ENCODE measurements at places on chromosomes 5 and 9.

DNA sequence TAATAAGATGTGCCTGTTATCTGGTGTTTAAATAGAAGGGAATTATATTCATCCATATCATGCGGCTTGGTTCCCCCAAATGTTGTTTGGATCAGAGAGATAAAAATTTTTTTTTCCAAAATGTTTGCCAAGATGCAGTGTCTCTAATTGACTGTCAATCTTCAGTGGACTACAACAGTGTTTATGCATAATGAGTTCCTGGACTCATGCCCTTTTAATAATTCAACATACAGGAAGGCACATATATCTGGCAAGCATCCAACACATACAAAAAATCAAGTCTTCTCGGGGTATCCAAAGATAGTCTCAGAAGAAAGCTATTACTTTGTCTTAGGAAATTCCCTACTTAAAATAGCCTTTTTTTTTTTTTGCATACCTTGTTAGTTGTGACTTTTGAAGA lies 1534.7 kb downstream of the EFNA5 start:
- no peak for DNase-seq

- DNase-seq = no peak
Measured at GRCh38 chr5:75108931-75109596, 56.7 kb upstream of the GCNT4 start.

DNA sequence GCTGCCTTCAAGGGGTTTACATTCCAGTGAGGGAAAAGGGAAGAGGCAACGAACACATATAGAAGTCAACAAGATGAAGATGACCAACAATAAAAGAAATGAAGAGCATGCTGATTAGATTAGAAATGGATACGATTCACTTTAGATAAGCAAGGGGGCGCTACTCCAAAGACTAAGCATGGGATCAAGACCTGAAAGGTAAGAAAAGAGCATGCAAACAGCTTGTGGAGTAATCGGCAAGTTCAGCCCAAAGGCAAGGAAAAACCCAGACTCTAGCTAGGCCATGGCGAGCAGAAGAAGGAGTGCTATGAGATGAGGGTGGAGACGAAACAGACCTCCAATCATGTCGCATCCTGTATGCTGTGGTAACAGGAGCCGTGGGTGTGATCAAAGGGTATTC lies 124.4 kb downstream of the FANCC start:
- DNase-seq = peak; percentile 6

DNA sequence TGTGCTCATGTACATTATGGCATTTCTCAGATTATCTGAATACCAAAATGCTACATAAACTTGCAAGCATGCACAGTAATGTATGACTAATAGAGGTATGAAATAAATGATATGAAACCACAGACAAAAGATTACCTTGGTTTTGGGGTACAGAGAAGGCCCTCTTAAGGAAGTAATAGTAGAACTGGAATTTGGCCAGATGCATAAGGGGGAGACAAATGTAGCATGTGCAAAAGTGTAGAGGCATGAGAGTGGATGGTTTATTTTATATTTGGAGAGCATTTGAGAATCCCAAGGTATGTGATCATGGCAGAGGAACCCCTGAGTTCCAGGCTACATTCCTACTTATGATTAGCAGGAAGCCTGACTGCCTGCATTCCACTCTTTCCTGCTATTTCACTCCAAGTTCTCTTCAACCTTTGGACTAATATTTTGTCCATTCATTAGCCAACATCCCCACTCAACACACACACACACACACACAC lies 74.2 kb downstream of the MAMDC2 start:
- DNase-seq = peak; percentile 12

GRCh38 chr5:139908749-139909148 lies 113.1 kb downstream of the PSD2 start:
- no peak for DNase-seq

DNA sequence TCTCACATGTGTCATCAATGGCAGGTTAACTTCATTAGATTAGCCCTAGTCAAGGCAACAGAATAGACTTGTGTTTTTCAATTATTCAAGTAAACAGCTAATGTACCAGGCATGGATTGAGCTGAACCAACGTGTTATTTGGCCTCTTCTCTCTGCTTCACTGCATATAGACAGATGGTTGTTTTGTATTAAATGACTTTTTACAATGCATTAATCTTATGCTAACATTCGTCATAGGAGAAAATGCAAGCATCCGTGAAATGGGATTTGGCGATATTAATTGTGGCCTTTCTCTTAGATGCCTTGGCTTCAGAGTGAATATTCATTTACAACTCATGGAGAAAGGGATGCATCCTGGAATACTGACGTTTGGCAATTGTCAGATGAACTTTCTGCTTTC lies 208.0 kb downstream of the KCTD16 start:
- no peak for DNase-seq

GRCh38 chr5:117691081-117691870 lies 1116.7 kb upstream of the SEMA6A start:
- no peak for DNase-seq

DNA sequence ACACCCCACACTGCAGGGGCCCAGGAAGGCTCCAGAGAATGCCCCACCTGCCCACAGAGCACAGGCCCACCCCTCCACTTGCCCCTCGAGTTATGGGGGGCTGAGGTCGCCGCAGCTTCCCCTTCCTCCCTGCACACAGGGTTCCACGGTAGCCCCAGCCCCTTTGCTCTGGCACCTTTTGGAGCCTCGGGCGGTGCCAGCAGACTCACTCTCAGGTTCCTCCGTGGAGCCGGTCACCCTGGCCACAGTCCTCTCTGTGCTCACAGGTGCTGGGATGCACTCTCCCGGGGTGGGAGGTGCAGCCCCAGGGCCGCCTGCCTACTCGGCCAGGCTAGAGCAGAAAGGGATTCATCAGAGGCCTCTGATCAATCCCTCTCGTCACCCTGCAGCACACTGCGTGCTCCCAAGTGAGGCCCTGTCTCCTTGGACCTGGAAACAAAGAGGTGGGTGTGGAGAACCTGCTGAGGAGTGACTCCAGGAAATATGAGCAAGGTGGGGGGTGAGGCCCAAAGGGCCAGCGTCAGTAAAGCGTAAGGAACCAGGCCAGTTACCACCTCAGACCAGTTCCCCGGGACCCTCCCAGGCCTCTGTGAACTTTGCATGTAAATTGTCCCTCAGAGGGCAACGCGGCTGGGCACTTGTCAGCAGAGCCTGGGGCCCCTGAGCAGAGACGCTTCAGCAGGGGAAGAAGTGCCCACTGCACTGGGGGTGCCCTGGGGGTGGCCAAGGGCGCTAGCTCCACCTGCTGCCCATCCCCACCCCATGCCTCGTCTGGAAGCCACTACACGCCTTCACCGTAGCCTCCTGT lies 167.8 kb downstream of the OLFM1 start:
- no peak for DNase-seq

DNA sequence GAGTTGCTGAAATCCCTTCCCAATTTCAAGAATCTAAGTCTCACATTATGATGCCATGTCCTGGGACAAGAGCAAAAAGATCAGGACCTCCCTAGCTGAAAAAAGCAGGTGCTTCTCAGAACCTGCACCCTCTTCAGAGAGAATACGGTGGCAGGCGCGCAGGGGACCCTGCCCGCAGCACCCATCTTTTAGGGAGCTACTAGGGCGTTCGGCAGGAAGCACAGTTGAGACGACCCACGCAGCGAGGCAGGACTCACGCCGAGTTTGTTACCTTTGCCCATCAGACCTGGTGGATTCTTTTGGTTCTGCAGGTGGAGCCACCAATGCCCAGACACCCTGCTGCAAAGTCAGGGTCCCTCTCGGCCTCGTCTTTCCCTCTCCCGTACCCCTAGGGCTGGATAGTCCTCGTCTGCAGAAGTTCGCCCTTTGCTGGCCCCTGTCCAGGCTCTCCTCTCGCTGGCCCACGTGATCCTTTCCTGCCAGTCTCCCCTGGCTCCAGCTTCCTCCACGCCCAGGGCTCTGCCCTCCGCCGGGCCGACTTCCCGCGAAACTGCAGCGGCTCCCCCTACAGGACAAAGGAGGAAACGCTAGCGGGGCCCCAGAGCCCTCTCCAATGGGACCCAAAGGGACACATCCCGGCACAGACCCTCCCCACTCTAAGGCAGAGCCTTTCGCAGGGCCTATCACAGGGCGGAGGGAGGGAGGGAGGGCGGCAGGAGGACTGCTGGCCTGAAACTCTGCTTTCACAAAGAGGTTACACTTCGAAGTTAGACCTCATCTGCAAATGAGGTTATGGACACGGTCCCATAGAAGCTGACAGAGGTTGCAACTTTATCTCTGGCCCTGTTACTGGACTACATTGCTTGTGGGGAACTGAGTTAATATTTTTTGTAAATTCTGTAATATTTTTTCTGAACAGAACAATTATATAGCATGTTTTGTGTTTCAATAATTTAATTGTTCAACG lies 28.8 kb downstream of the TMEM174 start:
- peak; percentile 88 for DNase-seq

GRCh38 chr5:12902611-12903010 lies 998.4 kb upstream of the CTNND2 start:
- DNase-seq = no peak

GRCh38 chr5:168409591-168410458 lies 76.4 kb upstream of the RARS1 start:
- peak; percentile 34 for DNase-seq

GRCh38 chr5:135822959-135823358 lies 11.5 kb upstream of the SLC25A48 start:
- DNase-seq = no peak

- no peak for DNase-seq
Measured at GRCh38 chr5:122300374-122300773, 11.7 kb upstream of the SNCAIP start.

- DNase-seq = peak; percentile 58
Measured at GRCh38 chr5:61277190-61277589, 54.9 kb upstream of the ZSWIM6 start.
